Anterior cingulate cortex (tissue), 58 donors: ENCODE measurements at places on chromosomes 1 and 21.

GRCh38 chr1:187433598-187433997, 604.8 kb downstream of the PLA2G4A start:
- no peak for DNase-seq

DNA sequence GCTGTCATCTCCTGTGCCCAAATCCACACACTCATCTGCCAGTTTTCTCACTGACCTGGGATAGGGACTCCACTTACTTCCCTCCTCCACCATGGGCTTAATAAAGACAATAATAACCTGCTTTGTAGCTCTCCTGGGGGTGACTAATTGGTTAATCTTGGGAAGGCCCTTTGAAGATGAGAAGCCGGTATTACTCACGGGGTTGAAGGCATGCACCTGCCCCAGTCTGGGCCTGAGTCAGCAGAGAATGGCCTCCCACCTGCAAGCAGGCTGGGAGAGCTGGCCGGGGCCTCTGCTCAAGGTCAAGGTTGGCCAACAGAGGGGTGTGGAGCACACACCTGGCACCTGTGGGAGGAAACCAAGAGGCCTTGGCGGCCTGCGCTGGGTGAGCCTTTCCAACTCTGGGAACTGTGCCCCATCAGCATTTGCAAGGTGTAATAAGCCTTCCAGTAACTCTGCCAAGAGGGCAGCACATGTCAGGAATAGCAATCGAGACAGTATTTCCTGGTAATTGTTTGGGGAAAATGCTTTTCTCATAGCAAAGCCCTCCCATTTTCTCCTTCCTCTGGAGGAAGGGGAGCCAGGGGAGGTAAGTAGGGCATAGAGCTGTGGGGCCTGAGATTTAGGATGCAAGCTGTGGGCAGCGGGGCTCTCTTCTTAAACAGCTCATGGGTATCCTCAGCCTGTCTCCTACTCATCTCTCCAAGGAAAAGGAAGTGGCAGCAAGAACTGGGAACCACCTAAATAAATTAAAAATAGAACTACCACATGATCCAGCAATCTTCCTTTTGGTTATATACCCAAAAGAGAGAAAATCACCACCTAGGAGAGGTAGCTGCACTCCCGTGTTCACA, 49.0 kb downstream of the TOMM20 start:
- DNase-seq, result no peak

- no peak for DNase-seq
Measured at GRCh38 chr21:17901458-17902079, 82.4 kb upstream of the C21orf91 start.

DNA sequence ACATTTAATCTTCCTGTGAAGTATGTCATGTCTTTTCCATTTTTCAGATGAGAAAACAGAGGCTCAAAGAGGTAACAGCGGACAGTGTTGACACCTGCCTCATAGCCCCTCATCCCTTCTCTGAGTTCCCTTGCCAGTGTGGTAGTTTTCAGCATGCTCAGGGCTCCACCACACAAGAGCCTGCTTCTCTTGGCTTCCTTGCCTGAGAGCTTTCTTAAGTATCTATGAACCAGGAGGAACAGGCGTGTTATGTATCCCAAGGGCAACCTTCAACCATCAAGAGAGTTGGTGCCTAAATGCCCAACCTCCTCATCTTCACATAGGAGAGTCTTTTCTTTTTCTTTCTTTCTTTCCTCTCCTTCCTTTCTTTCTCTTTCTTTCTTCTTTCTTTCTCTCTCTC, 5.9 kb upstream of the PAFAH2 start:
- DNase-seq, result no peak

- DNase-seq, result no peak
Measured at GRCh38 chr1:157113631-157114030, 14.0 kb upstream of the ETV3L start.
